ENCODE measurements at places on chromosomes 1 and 21.

DNA sequence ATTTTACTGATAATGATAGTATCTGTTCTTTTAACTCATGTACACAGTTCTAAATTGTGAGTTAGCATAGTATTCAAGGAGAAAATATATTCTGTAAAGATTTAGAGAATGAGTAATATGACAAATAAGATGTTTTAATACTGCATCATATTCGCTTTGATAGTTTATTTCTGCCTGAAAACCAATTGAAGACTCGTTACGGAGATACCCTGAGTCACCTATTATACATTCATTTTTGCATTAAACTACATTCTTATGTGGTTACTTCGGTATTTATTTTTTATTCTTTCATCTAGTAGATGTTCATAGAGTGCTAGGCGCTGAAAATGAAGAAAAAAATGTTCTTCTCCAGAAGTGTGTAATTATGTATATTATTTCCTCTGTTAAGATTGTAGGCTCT lies 5.3 kb downstream of the UHMK1 start:
- no peak for DNase-seq

GRCh38 chr1:107896936-107897335 lies 68.0 kb downstream of the VAV3 start:
- DNase-seq = peak; percentile 49

- DNase-seq = no peak
Observed at GRCh38 chr1:1968767-1969504, 34.6 kb downstream of the CFAP74 start.

DNA sequence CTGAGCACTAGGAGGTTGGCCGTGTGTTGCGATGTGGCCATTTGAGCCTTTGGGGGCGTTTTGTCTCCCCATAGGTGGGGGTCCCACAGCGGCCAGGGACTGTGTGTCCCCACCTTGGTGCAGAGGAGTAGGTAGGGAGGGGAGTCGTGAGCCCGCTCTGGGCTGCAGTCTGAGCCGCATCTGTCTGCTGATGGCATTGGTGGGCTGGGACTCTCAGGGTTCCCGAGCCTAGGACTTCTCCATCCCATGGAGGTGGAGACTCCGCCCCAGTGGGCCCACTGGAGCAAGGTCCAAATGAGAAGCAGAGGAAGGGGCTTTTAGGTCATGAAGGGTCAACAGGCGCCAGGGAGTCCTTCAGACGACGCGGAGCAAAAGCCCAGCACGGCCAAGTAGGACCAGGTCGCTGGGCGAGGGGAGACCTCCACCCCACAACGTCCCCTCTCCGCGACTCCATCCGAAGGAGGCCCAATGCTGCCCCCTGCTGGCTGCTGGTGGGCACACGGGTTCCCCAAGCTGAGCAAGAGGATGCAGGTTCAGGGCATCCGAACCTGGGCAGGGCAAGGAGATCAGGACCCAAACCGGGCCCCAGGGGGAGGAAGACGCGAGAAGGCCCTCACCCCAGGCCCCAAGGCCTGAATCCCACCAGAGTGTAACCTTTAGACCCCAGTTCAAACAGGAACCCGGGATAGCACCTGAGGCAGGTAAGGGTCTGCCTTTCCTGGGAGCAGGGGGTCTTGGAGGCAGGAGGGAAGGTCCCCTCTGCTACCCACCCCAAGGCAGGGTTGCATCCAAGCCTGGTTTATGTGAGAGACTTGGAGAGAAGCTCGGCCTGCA lies 14.9 kb downstream of the TTC34 start:
- DNase-seq = peak; percentile 51

DNA sequence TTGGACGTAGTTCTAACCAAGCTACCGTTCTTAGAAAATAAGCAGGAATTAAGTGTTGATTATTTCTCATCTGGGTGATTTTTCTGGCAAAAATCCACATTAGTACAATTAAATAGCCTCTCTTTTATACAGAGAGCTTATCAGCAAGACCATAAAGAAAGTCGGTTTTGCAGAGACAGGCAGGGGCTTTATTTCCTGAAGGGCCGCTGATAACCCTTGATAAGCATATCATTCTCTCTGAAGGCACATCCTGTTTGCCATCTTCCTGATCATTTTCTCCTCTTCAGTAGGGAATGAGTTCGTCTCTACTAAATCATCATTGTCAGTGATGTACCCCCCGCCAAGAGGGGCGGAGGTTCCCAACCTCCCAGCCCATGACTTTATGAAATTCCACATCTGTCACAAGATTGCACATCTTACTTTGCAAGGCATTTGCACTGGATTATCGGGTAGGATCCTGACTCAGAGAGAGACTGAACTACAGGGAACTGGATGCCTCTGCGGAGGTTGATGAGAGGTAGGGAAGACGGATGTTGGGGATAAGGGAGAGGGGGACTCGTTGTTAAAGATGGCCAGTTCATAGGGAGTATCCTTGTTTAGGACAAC lies 115.7 kb downstream of the KCNJ6 start:
- no peak for DNase-seq

GRCh38 chr1:15107911-15108310 lies 45.6 kb upstream of the TMEM51 start:
- DNase-seq = no peak

DNA sequence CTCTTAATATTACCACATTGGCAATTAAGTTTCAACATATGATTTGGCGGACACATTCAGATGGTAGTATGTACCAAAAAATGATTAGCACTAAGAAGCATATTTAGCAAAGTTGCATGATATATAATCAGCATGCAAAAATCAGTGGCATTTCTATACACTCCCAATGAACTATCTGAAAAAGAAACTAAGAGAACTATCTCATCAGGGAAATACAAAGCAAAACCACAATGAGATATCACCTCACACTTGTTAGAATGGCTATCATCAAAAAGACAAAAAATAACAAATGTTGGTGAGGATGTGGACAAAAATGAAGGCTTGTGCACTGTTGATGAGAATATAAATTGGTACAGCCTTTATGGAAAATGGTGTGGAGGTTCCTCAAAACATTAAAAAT lies 31.4 kb upstream of the DENND1B start:
- DNase-seq = no peak

DNA sequence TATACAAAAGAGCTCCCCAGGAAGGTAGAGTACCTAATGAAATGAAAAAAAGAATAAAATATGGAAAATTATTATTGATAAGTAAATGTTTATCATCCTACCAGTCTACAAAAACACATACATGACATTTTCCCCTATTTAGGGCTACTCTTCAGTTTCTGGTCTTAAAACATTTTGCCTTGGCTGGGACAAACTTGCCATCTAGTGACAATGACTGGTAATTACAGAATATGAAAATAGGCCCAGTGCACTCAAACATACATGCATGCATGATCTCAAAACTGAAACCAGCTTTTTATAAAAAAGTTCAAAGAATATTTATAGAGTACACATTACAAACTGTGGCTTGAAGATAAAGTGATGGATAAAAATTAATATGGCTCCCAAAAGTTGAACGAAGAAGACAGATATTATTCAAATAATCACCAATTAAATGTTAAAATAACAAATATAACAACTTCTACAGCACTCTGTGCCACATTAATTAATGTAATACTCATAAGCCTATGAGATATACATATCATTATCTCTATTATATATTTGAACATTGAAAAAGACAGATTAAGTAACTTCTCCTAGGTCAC lies 10.5 kb upstream of the RNPC3 start:
- DNase-seq = peak; percentile 57

DNA sequence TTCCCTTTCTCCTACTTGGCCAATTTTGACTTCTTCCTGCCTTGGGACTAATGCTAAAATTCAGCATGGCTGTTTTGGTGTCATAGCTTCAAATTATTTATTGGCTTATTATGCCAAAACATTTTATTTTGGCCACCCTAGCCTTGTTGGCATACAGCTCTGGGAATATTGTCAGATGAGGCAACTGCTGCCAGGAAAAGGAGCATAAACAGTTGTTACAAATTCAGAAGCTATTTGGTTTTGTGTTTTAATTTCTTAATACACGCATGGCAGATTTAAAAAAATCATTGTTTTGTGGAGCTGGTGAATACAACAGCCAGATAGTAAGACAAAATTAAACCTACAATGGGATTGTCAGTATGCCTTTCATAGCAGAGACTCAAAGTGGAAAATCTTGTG lies 66.8 kb upstream of the BCL10 start:
- no peak for DNase-seq

DNA sequence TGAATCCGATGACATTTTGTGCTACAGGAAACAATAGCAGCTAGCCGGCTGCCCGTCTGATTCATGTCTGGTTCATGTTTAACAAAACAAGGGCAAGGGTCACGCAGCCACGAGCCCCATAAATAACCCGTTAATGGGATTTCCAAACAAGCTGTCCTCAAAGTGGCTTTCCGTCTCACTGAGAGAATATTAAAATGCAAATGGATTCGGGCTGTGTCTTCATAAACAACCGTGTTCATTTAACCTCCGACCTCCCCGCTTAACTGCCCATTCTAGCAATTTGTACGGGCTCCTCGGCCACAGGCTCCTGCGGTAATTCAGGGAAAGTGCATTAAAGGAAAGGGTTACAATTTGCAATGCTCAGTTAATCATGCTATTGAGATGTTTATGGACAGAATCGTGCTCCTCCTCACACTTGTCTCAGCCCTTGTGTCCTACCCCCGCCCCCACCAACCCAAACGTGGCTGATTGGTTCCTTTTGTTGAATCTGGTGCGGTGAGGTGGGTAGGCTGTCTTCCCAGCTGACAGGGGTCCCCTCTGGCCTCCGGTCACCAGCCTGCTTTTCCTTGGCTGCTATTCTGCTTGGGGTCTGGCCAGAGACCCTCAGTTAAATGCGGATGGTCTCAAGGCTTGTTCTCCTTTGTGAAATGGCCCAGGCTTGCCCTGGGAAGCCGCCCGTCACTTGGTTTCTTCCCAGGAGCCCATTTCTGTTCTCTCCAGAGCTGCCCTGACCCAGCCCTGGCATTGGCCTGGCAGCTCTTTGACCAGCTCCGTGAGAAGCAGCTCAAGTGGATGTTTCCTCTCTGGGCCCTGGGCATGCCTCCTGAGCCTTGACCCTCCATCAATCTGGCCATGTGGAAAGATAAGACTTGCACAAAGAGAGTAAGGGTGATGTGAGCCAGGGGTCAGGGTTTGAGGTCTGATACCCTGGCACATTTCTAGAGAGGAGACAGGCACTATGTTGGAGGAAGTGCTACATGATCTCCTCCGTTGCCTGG lies 200.7 kb upstream of the POU3F1 start:
- no peak for DNase-seq

- DNase-seq = peak; percentile 61
Observed at GRCh38 chr1:9413071-9413876, 120.6 kb downstream of the SPSB1 start.

GRCh38 chr1:84006591-84006990 lies 7.7 kb upstream of the TTLL7 start:
- DNase-seq = no peak

DNA sequence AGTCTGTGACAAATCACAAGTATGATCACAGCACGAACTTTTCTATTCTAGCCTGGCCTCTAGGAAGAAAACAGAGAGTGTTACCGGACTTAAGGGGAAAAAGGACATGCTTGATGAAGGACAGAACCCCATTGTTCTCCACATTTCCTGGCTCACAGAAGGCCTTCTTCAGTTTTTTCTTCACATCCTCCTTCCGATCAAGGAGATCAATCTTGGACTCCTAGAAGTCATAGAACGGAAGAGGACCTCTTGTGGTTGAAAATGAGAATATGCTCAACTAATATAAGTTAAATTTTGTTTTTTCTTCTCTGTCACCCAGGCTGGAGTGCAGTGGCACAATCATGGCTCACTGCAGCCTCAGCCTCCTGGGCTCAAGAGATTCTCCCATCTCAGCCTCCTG lies 30.3 kb downstream of the YARS1 start:
- peak; percentile 26 for DNase-seq

DNA sequence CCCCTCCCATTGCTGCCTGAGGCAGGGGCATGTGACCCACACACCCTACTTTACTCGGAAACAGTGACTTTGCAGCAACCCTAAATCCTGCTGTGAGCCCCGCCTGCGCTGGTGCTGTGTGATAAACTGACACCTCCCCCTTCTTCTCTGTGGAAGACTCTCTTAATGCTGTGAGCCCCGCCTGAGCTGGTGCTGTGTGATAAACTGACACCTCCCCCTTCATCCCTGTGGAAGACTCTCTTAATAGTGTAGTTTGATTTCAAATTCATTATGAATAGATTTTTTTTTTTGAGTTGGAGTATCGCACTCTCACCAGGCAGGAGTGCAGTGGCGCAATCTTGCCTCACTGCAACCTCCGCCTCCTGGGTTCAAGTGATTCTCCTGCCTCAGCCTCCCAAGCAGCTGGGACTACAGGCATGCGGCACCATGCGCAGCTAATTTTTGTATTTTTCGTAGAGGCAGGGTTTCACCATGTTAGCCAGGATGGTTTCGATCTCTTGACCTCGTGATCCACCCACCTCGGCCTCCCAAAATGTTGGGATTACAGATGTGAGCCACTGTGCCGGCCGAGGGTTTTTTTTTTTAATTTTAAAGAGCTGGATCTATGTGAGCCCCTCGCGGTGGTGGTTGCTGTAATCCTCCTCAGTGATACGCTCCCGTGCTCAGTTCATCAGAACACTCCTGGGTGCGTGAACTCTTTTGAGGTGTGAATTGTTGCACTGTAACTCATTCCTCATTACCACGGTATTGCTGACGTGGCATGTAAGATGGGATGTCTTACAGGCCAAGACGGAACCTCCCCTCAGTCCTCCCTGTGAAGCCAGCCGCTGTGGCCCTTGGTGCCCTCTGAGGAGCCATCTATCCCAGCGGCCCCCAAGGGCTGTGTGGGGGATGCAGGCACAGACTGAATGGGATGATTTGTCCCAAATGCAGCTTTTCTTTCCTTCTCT lies 60.3 kb downstream of the GALNT2 start:
- no peak for DNase-seq

GRCh38 chr1:168470901-168471431 lies 72.8 kb downstream of the XCL2 start:
- peak; percentile 58 for DNase-seq

DNA sequence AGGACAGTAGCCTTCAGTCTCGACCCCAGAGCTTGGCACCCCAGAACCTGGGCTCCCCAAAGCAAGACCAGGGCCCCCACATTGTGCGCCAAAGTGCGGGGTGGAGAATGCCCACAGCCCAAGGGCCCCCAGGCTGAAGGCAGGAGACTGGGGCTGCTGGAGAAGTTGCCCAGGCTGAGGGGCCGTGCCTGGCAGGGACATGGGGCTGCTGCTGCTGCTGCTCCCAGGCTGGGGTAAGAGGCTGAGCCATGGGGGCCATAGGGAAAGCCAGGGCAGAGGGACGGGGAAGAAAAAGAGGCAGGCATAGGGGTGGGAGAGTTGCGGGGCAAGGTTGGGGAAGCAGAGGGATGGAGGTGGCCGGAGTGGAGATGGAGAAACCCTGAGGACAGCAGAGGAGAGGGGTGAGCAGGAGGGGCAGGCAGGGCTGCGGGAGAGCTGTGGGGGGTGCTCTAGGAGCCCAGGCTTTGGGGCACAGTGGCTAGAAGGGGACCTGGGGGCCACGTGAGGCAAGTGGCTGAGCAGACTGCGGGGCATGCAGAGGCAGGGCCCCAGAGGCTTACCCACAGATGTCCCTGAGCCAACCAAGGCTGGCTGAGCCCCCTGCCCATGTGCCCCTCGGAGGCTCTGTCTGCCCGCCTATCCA lies 18.9 kb downstream of the SLC27A3 start:
- DNase-seq = no peak
